ENCODE measurements at places on chromosomes 6 and 20.

DNA sequence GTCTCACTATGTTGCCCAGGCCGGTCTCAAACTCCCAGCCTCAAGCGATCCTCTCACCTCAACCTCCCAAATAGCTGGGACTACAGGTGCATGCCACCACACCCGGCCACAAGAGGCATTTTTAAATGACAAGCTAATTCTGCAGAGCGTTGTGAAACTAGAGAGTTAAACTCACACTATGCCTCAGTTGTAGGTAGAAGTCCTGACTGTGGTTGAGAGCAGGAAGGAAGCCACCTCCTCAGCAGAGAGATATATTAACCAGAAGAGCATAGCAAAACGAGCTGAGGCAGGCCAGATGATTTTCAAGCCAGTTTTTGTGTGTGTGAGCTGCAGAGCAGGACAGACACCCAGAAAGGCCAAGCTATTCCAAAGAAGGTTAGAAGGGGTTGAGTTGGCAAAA is 150.3 kb downstream of the MBOAT1 start:
- DNase-seq, result no peak

GRCh38 chr6:111269401-111269970 is 182.2 kb downstream of the SLC16A10 start:
- DNase-seq, result no peak

- no peak for DNase-seq
Measured at GRCh38 chr6:165231581-165232561, 77.5 kb downstream of the C6orf118 start.

DNA sequence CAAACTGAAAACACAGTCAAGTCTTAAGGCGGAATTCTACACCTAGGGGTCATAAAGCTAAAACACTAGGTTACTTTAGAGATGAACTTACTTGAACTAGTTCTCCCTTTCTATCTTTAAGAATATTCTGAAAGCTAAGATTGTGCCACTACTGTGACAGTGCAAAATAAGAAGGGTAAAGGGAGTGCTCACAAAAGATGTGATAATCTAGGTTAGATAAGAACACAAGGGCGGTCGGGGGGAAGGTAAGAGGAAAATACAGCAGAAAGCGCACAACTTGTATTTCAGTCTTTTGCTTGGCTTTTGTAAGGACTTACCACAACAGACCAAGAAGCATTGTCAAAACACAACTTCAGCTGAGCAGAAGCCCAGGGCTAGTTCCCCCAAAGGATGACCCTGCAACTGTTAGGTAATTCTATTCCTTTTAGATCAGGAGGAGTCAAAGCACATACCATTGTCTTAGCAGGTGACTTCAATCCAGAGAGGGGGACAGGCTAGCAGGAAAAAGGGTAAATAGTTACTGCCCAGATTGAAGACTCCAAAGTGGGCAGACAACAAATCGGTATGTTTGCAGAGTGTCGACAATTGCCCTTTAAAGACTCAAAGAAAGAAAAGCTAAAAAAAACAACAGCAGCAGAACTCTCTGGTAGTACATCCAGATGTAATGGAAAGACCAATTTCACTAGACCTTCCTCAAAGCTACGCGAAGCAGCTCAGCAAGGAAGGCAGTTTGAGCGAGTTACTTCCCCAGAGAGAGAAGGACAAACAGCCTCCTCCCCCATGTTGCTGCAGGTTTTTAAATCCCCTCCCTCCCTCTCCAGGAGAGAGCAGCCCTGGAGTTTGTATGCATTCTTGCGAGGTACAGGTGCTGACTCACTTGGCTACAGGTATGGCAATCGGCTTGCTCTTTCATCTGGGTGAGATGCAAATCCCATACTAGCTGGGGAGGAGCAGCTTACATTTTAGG is 59.0 kb downstream of the RIPOR2 start:
- DNase-seq, result no peak

DNA sequence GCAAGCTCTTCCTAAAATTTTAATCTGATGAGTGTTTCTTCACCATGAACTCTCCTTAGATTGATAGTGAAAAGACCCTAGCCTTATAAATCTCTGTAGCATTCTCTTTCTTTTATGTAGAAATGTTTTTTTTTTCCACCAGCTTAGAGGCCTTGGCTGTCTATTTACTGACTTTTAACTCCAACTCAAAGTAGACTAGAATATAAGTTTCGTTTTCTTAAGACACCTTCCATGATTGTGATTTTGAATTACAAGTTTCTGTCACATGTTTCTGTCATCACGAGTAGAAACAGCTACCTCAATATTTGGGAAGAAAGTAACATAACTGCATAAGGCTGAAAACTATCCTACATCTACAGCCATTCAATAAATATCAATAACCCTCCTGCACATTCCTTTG is 17.8 kb downstream of the ADGRF4 start:
- DNase-seq, result no peak

- DNase-seq, result no peak
Measured at GRCh38 chr6:3725145-3726047, 26.1 kb downstream of the PXDC1 start.

DNA sequence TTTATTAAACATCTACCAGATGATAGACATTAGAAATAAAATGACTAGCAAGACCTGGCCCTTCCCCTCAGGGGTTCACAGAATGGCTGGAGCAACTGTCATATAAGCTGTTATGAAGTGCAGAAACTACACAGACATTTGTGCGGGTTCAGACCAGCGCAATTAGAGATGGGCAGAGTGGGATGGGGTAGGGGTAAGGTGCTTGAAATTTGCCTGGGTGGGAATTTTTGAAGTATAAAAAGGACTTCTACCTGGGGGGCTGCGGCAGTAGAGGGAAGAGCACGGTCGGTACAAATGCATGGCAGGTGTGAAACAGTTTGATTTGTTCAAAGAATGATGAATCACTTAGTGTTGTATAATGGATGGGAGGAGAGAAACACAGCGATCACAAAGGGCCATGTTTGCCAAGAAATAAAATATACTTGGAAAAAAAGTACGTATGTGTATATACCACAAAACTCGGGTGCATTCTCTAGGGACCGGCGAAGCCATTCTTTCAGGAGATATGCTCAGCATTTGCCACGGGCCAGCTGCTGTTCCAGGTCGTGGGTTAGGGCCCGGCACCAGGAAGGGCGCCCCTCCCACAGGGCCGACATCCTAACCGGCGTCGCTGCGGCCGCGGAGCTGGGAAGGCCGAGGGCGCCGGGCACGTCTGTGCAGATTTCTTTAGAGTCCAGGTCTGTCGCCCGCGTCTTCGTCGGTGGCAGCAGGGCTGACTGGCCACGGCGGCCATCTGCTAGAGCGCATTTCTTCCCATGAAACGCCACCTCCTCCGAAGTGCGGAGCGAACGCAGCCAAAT is 809 bp upstream of the NOL7 start:
- DNase-seq, result peak; percentile 73

GRCh38 chr6:7343546-7344475 is 30.8 kb upstream of the SSR1 start:
- no peak for DNase-seq

GRCh38 chr6:117711369-117711768 is 36.1 kb downstream of the NUS1 start:
- no peak for DNase-seq

DNA sequence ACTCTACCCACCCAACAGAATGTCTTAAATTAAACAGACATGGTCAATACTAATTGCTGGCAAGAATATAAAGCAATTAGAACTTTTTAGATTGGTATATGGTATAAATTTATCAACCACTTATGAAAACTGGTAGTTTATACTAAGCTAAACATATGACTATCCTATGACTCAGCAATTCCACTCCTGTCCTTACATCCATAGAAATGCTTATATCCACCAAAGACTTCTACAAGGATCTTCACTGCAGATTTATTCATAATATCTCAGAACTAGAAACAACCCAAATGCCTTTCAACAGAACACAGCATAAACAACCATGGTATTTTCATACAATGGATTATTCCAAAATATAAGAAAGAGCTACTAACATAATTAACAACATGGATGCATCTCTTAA is 4.6 kb downstream of the ZNF184 start:
- peak; percentile 6 for DNase-seq

DNA sequence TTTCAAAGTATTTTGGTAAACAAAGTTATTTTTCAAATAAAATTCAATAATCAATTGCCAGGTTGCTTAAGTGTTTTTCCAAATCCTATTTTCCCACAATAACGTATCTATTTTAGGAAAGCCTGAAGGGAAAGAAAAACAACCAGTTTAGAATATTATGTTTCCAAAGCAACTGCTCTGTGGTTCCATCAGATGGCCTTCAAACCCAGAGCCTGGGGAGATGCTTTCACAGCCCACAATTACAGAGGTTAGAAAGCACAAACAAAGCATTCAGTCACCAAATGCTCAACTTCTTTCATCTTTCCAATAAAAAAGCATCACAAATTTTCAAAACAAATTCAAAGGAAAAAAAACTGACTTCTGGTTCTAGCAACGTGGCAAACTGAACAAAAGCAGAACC is 66.0 kb downstream of the ELOVL5 start:
- no peak for DNase-seq

Measured in SW 1271 (cell line).